ENCODE measurements at places on chromosomes 5 and 9.

DNA sequence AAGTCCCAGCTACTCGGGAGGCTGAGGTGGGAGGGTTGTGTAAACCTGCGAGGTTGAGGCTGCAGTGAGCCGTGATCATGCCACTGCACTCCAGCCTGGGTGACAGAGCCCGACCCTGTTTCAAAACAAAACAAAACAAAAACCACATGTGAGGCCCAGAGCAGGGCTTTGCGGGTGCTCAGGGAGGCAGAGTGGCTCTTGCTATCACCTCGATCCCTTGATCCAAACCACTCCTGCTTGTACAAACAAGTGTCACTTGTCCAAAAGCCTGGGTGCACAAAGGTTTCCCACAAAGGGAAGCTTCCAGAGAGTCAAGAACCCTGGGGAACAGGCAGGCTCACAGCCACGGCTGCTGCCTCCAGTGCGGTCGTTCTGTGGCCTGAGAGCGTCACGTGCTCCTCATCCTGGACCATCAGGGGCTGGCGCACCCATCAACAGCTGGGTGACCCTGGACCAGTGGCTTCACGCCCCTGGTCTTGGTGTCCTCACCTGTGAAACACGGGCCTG is 162.7 kb downstream of the C9orf50 start:
- DNase-seq, result no peak

- DNase-seq, result no peak
Measured at GRCh38 chr5:1007681-1008450, 736 bp upstream of the NKD2 start.

DNA sequence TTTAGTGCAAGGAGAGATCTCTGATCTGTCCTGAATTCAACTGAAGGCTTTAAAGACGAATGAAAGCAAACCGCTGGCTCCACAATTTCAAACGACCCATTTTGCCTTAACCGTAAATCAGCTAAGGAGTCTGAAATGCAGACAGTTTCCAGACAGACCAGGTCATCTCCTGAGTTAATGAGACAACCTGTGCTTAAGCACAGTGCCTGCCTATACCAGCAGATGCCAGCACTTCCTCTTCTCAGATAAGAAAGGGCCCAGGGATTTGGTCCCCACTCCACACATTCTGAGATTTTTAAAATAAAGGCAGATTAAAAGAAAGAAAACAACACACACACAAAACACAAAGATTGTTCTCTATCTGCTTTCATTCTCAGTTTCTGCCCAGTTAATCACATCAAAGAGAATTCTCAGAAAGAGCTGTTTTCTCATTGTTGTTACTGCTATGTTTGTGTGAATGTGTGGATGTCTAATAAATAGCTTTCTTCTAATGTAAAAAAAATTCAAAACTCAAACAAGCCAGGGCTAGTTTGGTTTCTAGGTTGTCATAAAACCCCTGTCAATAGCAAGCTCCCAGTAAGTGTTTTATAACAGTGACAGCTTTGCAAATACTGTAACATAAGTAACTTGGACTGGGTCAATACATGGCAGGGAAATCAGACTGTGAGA is 157.7 kb upstream of the SLC24A2 start:
- DNase-seq, result no peak

- no peak for DNase-seq
Measured at GRCh38 chr9:96508227-96508940, 58.4 kb downstream of the HABP4 start.

- no peak for DNase-seq
Measured at GRCh38 chr5:173317091-173317730, 11.0 kb downstream of the STC2 start.

Data from NCI-H1436 treated with DMSO at 0.1 percent for 48 hours (cell line).